T follicular helper cell (primary cell): ENCODE measurements at places on chromosomes 5 and 9.

DNA sequence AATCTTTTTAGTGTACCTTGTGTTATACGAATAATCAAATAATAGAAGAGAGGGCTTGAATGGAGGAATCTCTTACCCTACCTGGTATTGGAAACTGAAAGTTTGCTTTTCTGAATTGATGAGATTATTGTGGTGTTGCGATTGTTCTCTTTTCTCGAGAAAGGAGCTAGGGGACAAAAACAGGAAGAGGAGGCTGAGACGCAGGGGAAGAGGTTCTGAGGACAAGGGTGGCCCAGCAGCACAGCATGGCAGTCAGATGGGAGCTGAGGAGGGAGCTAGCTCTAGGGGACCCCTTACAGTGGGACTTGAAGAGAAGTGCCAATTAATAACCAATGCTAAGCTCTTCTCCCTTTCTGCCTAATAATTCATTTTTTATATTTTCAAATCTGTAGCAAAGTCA, 183.3 kb upstream of the DMAC1 start:
- DNase-seq = no peak

DNA sequence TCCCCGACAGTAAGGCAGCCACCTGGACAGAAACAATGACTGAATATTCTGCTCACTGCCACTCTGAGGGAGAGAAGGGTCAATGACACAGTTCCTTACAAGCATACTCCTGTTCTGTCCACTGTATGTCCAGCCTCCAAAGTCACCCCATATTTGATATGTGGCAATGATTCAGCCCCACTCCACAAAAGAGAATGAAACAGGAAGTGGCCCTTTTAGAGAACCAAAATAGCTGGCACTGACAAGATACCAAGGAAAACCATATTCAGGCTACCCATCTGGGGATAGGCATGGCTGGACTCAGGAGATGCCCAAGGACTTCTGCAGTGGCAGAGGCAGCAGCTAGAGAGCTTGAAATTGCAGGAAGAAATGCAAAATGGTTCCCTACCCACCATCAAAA, 12.8 kb upstream of the GFRA3 start:
- DNase-seq = no peak

- no peak for DNase-seq
Observed at GRCh38 chr5:105428451-105429380, 1866.1 kb upstream of the NUDT12 start.

- DNase-seq = no peak
Observed at GRCh38 chr9:126665644-126666035, 51.9 kb downstream of the LMX1B start.

DNA sequence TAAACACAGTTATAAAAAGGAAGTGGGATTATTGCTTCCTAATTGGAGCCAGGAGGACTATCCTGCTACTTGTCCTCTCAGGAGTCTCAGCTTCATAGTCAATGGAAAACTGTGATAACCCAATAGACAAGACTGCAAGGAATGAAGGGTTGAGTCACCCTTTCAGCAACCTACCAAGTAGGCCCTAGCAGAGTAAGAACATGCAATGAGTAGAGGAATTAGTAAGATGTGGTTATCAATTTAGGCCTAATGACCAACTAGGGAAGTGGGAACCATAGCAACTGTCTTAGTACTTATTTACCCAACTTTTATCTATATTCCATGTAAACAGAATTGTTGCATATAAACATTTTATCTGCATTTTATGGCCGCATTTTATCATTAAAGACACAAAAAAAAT, 310.1 kb downstream of the RFX3 start:
- DNase-seq = no peak
